ENCODE measurements at places on chromosomes 7 and 10. TPM values are rescaled to one million over a fixed set of nuclear protein-coding genes. Genes with fewer than 3 reads are reported as not detected.
A peak's percentile ranks its signal among the peaks of the same experiment; 100 is the strongest.

TAF5 gene
- total RNA-seq, result 7.0 TPM

DNA sequence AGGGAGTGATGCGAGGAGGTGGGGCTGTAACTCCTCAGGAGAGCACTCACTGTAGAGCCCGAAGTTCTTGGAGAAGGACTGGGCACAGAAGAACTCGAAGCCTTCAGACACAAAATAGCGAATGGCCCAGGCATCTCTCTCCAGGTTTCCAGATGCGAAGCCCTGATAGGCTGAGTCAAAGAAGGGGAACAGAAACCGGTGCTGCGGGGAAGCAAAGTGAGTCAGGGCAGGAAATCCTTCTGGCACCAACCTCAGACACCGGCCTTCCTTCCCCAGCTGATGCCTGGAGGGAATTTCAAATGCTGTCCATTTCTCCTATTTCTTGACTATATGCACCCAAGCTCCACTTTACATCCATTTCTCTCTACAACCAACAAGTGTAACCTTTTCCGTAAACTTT lies 26.8 kb downstream of the GOT1 start:
- DNase-seq, result peak; percentile 50

DNA sequence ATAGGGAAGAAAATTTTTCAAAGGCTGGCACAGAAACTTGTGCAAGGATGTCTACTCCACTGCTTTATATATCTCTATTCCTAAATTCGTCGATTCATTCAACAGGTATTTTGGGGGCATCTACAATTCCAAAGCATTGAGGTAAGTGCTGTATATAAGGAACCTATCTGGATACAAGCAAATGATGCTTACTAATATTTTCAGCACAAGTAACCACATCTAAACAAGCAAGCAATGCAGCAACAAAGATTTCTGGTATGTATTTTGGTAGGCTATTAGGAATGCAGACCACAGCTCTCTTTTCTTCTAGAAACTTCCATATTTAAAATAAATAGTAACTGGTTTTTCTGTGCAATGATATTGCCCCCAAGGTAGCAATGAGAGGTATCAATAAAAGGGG lies 183.9 kb downstream of the SGMS1 start:
- no peak for DNase-seq

GIMAP7 gene
- total RNA-seq, result not detected

GRCh38 chr7:148847815-148848734 lies 36.0 kb downstream of the EZH2 start:
- no peak for DNase-seq

- DNase-seq, result no peak
These were observed 669.8 kb upstream of the POT1 start for GRCh38 chr7:125599387-125599786.

DNA sequence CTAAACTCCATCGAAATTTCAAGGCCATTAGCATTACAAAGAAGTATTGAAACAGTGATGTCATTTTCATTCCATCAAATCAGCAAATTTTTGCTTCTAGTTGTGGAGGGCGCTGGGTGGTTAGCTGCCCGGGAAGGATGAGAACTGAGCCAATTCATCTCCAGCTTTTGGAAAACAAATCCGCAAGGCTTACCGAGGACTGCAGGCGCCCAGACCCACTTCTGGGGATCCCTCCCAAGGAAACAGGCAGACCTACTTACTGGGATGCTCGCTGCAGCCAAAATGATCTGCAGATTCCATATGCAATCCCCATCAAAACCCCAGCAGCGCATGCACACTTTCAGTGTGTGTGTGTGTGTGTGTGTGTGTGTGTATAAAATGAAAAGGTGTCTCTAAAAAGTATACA lies 19.2 kb downstream of the TNRC18 start:
- DNase-seq, result no peak

- no peak for DNase-seq
These were observed 220.5 kb upstream of the HGF start for GRCh38 chr7:81990395-81990794.

- DNase-seq, result peak; percentile 21
These were observed 48.2 kb downstream of the EZH2 start for GRCh38 chr7:148835854-148836253.

DNA sequence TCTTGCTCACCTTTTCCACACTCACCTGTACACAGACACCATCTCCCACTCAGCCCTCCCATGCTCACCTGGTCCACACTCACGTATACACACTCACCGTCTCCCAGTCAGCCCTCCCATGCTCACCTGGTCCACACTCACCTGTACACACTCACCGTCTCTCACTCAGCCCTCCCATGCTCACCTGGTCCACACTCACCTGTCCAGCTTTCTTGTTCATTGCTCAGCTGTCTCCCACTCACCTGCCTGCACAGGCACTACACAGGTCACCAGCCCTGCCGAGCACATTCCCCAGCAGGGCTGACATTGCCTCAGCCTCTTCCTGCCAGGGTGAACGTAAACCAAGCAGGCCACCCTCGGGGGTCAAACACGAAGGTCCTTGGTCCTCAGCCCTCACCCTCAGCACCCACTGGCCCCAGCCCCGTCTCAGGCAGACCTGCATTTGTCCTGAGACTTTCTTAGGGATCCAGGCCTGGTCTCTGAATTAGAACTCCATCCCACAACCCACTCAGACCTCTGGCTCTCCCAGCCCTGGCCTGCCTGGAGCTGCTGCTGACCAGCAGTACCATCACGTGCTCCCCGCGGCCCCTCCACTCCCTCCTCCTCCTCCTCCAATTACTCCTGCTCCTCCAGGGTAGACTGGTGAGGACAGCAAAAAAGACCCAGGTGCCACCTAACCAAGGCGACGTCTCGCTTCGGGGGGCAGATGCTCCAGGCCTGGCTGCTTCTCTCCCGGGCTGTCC lies 12.8 kb upstream of the DNAAF5 start:
- no peak for DNase-seq

- DNase-seq, result no peak
These were observed 241.4 kb downstream of the TNS3 start for GRCh38 chr7:47340517-47340916.

KDM7A gene
- total RNA-seq, result 3.2 TPM

Data from PC-3 (cell line).